ENCODE measurements at places on chromosomes 16 and 17. TPM values are rescaled to one million over a fixed set of nuclear protein-coding genes. Genes with fewer than 3 reads are reported as not detected.

DNA sequence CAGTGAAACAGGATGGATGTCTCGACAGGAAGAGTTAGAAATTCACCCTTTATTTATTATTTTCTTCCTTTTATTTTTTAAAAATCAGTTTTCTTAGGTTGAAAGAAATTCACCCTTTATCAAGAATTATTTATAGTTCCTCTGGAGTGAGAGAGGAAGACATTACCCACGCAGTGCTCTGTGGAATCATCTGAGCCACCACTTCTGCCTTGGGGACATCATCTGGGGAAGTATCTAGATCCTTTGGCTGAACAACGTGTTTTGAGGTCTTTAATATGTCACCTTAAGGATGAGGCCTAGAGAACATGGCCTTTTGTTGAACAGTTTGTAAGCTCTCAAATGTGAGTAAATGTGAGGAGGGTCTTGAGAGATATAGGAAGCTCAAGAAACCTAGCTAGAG lies 183.3 kb downstream of the UTP18 start:
- DNase-seq, result no peak

- DNase-seq, result no peak
These were observed 487.2 kb downstream of the XYLT1 start for GRCh38 chr16:16983582-16983981.

- DNase-seq, result no peak
These were observed 398.9 kb downstream of the PMP22 start for GRCh38 chr17:14866266-14866665.

DNA sequence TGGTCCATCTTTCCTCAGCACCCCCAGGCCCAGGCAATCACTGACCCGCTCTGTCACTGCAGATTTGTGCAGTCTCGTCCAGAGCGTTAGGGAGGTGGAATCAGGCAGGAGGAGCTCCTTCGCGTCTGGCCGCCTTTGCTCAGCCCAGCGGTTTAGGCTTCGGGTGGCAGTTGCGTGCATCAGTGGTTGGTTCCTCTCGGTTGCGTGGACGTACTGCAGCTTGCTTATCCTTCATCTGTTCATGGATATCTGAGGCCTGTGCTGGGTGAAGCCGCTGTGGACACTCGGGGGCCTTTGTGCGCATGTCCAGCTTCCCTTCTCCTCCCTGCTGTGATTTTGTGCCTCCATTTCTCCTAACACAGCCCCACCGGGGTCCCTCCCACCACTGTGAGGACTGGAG lies 4.7 kb upstream of the P2RX1 start:
- no peak for DNase-seq

GRCh38 chr17:61168506-61168905 lies 231.1 kb upstream of the TBX2 start:
- DNase-seq, result no peak

- DNase-seq, result no peak
These were observed 148.1 kb downstream of the SALL1 start for GRCh38 chr16:51002881-51003490.

Gene KCNH6
- total RNA-seq, result 0.47 TPM

Gene SLC6A2
- total RNA-seq, result 0.16 TPM

Gene CDH15
- not detected for total RNA-seq
